ENCODE measurements at places on chromosomes 7 and 10.
A peak's percentile ranks its signal among the peaks of the same experiment; 100 is the strongest.

GRCh38 chr10:112559349-112559748 is 112.3 kb downstream of the VTI1A start:
- no peak for DNase-seq

GRCh38 chr10:73344269-73344668 is 14.4 kb downstream of the CFAP70 start:
- DNase-seq: no peak

DNA sequence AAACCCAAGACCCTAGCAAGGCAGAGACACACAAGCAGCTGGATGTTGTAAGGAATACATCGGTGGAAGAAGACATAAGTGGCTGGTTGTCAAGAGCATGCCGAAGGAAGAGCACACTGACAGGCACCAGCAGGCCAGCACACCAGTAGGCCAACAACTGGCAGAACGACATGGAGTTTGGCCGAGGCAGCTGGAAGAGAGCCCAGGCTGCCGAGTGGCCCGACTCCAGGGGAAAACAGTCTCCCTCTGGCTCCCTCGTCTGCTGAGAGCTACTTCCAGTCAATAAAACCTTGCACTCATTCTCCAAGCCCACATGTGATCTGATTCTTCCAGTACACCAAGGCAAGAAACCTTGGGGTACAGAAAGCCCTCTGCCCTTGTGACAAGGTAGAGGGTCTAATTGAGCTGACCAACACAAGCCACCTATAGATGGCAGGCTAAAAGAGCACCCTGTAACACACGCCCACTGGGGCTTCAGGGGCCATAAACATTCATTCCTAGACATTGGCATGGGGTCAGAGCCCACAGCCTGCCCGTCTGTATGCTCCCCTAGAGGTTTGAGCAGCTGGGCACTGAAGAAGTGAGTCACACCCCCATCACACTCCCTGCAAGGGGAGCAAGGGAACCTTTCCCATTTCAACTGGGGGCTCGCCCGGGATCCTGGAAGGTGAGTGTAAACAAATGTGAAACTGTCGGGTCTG is 14.7 kb upstream of the TNS3 start:
- no peak for DNase-seq

DNA sequence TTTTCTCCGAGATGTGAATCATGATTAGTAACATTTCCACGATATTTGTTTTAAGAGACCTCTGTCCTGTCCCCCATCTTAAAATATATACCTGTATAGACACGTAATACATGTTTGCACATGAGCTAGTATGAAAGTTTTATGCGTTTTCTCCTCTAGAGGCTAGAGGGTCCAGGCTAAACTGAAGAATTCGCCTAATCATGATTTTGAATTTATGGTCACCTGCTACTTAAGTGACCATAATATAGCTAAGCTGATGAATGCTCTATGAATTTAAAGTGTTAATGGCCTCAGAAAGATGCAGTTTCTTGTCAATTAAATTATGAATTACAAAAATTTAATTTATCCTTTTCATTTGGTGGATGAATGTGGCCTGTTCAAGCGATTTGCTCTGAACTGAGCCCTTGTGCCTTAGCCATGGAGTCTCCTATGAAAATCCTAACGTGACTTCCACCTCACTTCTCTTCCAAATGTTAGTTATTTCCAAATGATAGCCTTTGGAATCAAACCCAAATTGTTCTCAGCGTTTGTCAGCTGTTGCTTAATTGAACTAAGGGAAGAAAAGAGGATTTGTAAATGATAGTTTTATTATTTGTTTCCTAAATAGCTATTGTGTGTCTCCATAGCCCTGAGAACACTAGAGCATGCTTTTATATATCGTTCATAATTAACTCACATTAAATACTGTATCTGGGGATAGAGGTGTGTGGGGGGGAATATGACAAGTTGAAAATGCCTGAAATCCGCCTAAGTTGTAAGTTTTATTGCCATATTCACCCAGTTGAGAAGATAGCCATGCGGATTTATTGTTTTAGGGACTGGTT is 2.3 kb downstream of the CELF2 start:
- DNase-seq: no peak

DNA sequence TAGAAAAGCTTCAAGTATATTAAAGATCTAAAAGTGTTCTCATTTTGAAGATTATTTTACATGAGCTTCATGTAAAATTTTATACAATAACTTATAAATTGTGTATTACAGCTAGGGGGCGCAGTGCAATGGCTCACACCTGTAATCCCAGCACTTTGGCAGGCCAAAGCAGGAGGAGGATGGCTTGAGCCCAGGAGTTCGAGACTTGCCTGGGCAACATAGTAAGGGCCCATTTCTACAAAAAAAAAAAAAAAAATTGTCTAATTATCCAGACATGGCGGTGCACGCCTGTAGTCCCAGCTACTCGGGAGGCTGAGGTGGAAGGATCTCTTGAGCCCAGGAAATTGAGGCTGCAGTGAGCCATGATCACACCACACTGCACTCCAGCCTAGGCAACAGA is 16.6 kb downstream of the ACBD5 start:
- DNase-seq: peak; percentile 18

DNA sequence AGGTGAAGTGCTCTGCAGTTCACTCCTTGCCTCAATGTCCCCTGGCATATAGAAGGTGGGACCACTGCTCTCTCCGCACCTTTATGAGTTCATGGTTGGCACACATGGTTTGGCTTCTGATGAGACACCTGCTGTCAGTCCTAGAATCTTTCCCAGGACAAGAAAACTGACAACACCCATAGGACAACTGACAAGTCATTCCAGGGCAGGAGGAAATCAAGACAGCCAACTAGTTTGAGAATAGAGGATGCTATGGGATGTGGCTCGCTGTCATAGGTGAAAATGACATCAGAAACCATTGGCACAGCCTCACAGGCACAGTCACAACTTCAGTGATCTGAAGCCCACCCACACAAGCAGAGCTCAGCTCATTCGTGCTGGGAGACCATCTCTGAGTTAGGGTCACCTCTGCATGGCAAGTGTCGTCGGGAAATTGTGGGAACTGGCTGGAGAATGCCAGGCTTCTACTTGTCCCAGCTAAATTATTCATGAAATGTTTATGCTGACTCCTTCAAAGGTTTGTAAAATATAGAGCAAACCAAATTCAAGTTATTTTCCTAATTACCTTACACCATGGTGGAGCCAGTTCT is 762.4 kb downstream of the GRID1 start:
- DNase-seq: no peak

- no peak for DNase-seq
Measured at GRCh38 chr7:140384894-140385545, 13.3 kb downstream of the SLC37A3 start.

DNA sequence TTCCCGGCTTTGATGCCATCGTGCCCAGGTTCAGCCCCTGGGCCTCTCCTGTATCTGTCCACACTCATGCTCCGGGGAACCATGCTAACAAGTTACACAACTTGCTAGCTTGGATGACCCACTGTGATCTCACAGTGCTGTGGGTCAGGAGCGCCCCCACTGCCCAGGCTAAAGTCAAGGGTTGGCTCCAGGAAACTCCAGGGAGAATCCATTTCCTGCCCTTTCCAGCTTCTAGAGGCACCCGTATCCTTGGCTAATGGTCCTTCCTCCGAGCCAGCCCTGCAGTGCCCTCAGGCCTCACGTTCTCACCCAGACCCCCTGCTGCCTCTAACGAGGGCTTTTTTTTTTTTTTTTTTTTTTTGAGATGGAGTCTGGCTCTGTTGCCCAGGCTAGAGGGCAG is 19.5 kb downstream of the AMZ1 start:
- DNase-seq: no peak

DNA sequence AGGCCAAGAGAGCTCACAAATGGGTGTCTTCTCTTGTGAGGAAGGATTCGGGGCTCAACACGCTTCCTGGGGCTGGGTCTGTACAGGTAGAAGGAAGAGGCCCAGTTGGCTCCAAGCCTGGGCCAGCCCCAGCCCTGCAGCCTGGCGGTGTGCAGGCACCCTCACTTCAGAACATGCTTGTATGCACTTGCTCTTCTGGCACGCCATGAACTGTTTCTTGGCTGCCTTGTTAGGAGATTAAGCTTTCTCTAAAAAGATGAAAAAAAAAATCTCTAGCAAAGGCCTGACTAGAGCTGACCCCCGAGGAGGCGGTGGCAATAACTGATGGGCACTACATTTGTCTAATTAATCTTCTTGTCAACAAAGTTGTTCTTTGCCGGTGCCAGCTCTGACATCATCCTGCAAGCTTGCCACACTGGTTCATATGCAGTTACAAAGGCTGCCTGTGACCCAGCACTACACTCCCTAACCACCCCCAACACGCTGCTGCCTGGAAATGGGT is 94.7 kb downstream of the WDR11 start:
- no peak for DNase-seq

Measured in T follicular helper cell (primary cell).